ENCODE measurements at places on chromosomes 12 and 14.
A peak's percentile ranks its signal among the peaks of the same experiment; 100 is the strongest.

DNA sequence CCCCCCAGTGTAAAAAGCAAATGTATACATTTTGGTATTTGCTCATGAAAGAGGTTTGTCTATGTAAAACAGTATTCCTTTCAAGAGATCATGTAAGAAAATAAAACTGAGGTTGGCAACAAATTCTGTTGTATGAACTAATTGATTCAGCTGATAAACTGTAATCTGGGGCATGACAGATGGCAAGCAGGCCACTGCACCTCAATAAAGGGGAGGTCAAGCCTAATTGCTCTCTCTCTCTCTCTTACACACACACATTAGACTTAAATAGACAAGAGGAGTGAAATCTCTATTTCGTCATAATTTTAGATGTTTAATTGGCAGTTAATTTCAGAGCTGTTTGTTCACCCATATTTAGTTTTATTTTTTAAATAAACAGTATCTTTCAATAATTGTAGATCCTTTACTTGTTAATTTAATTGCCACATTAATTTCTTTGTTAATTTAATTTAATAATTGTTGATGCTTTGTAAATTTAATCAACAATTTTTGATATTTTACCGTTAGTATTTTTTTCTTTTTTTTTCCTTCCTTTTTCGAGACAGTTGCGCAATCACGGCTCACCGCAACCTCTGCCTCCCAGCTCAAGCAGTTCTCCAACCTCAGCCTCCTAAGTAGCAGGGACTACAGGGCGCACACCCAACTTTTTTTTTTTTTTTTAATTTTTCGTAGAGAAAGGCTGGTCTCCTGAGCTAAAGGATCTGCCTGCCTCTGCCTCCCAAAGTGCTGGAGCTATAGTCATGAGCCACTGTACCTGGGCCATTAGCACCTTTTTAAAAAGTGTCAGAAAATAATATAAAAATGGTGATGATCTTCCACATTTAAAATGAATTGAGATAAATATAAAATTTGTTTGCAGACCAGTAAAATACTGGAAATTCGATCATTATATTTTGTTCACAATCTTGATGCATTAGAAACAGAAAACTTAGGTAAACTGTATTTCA lies 577.7 kb downstream of the SLC16A7 start:
- DNase-seq, result no peak

DNA sequence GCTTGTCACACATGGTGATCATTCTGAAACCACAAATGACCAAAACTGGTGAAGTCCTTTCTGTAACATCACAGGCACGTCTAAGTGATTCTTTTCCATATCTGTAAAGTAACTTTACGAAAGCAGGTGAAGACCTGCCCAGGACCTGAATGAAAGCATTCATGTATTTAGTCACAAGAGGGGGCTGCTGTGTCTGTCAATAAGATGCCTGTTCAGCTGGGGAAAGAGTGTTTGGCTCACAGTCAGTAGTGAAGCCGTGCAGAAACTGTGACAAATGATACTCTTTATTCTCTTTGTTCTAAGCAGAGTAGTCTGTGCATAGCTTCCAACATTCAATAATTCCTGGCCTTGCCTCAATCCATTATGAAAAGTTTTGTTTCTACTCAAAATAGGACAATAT lies 373.5 kb upstream of the OR4E1 start:
- peak; percentile 55 for DNase-seq

GRCh38 chr12:62379026-62379722 lies 87.5 kb upstream of the MON2 start:
- DNase-seq, result no peak

- DNase-seq, result no peak
Measured at GRCh38 chr14:55303125-55303499, 31.9 kb downstream of the FBXO34 start.

DNA sequence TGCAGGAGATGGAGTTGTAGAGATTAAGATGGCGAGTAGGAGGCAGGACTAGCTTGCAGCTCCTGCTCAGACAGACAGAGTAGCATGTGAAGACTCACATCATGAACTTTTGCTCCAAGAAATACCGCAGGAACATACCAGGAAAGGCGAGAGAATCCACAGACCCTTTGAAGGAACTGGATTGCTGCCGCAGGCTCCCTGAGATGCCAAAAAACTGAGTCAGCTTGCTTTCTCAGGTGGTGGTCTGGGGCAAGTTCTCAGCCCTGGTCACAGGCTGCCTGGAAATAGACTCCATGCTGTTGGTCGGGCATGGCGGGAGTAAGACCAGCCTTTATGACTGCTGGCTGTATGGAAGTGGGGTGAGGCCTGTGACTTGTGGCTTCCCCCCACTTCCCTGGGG lies 163.6 kb upstream of the NAV3 start:
- DNase-seq, result no peak

- no peak for DNase-seq
Measured at GRCh38 chr14:89640141-89640540, 223.1 kb upstream of the FOXN3 start.

DNA sequence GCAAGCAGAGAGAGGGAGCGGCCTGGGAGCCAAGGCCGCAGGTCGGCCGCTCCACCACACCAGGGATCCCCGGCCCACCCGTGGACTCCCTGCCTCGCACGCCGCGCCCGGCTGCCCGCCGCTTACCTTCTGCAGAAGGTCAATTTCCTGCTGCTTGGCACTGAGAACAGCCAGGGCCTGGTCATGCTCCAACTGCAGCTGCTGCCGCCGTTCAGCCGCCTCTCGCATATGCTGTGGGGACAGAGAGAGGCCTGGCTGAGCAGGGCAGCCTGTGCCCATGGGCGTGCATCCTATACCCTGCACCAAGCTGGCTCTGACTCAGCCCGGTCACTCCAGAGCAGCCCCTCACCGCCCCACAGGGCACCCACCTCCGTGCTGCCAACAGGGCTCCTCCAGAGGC lies 141.1 kb downstream of the PIWIL1 start:
- no peak for DNase-seq

DNA sequence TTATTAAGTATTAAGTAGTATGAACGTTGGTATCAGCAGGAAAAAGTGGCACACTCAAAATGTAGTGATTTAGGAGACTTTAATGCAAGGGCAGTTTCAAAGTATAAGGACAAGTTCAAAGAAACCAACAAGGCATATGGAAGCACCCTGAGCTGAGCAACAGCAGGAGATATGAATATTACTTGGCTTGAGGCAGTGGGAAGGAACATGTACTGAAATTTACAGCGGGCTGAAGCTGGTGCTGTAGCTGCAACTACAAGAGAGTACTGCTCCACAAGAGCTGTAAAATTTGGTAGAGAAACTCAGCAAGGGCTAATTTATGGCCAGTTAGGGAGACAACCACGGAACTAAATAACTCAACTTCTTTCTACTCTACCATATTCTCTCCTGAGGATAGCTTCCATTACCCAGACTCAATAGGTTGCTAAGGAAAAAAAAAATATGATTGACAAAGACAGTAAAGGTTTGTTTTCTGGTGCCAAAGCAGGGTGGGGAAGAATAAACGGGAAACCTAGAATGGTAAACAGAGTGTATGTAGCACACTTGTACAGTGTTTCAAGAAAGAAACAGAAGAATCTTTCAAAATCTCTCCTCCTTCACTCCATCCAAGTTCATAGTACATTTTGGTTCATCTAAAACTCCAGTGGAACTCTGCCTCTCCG lies 487.8 kb upstream of the MGAT4C start:
- no peak for DNase-seq

DNA sequence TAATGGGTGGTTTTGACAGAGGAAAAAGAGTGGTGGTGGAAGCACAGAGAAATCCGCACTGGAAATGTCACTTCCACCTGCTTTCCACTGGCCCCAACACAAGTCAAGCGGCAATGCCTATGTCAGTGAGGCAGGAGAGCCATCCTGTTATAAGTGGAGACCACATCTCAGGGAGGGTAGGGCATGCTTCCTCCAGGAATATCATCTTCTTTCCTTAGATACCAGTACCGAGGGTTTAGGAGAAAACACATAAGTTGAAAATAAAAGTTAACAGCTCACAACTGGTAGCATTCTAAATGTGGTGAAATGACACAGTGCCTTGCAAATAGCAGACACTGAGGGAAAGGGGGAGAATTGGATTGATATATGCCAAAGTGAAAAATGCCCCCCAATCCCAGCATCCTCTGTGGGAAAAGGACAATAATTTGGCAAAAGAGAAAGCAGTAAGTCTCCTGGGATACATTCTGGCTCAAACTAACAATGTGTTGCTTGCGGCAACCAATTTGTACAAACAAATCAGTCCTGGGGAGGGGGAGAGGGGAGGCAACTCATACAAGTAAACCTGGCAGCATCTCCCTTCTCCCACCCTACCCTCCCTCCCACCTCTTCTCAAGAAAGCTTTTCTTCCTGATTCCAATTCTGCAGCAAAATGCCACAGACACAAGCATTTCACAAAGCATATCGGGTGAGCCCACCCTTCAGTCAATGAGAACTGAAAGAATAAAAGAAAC lies 57.1 kb downstream of the STON2 start:
- no peak for DNase-seq

- no peak for DNase-seq
Measured at GRCh38 chr14:70827347-70827746, 18.0 kb upstream of the MAP3K9 start.

GRCh38 chr14:86640288-86640687 lies 1110.3 kb downstream of the FLRT2 start:
- no peak for DNase-seq

- no peak for DNase-seq
Measured at GRCh38 chr14:43855556-43855955, 651.5 kb downstream of the FSCB start.

DNA sequence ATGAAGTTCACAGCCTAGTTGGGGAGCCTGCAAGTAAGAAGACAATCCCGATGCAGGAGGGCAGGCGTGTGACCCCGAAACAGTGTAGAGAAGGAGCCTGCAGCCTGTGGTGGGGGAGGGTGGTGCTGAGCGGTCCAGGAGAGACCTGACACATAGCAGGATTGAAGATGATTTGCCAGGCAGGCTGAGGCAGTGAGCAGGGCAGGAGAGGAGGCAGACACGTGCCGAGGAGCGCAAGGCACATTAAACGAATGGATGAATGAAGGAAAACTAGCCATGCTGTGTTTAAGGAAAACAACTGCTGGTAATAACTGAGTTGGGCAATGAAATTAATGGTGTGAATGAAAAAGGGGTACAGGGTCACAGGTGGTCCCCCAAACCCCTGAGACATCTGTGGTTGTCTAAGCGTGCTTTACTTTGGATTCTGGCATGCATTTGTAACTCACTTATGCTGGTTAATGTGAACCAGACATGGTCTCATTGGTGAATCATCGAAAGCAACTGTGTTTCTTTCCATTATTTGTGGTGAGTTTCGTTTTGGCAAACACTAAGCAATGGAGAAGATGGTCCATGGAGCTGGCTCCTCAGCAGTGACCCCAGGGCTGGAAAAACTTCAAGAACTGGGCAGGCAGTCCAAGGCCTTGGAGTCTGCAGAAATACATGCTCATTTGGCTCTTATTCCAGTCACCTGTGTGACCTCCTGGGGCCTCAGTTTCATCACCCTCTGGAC lies 96.9 kb upstream of the EVL start:
- DNase-seq, result no peak

DNA sequence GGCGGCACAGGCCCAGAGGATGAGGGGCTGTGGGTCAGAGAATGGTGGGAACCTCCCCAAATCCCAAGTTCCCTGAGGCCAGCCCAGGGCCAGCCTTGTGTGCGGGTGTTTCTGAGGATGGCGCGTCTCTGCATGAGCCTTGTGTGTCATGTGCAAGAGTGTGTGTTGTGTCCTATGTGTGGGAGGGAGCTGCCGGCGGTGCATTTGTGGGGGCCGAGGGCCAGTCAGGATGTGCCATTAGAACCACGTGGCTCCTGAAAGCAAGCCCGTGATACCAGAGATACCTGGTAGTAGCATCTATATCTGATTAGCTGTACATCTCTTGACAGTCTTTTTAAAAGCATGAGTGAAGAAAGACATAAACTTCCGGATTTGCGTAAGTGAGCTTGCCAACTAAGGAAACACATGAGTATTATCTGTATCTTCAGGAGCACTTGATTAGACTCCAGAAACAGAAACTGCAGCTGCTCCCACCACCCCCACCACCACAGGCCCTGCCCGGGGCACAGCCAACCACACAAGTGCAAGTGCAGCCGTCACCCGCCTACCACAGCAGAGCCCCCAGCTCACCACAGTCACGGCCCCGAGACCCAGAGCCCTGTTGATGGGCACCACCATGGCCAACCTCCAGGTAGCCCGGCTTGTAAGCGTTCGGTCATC lies 19.2 kb downstream of the DDX51 start:
- DNase-seq, result no peak

DNA sequence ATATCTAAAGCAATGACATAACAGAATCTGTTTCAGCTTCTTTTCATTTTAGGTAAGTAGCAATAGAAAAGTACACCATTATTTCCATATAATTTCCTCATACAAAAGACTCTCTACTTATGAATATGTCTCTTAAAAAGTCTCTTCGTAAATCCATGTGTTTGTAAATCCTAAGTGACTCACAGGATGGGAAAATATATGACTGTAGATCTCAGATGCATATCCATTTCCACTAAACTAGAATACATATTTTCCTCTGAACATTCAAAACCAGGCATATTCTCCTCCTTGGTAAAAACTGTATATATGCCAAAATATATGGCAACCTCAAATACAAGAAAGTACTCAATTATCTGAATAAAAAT lies 93.6 kb downstream of the TXNDC16 start:
- no peak for DNase-seq

GRCh38 chr14:88825078-88825458 lies 617 bp downstream of the TTC8 start:
- no peak for DNase-seq

GRCh38 chr14:50883827-50884197 lies 12.0 kb downstream of the ABHD12B start:
- no peak for DNase-seq

DNA sequence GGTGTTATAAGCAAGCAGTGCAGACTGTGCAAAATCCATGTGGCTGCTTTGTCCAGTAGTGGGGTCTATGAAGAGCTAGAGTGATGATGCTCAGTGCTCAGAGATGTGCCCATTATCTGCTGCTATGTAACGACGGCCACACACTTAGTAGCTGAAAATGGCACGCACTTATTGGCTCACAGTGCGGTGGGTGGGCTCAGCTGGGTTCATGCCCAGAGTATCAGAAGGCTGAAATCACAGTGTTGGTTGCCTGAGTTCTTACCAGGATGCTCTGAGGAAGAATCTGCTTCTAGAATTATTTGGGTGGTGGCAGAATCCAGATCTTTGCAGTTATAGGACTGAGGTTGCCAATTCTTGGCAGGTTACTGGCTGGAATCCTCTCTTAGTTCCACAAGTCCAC lies 124.7 kb downstream of the SLC15A4 start:
- DNase-seq, result no peak

DNA sequence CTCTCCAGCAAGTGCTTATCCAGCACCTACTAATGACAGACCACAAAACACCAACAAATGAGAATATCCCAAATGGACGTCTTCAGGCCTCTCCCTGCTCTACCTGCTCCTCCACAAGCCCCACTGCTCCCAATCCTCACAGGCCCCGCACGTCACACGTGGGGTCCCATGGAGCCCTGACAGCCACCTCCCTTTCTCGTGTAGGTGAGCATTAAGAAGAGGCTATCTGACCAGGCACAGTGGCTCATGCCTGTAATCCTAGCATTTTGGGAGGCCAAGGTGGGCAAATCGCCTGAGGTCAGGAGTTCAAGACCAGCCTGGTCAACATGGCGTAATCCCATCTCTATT lies 5.4 kb downstream of the RIMBP2 start:
- DNase-seq, result no peak
